Activated naive CD4-positive, alpha-beta T cell treated with anti-CD3 and anti-CD28 coated beads, Interleukin-2, amount 50 U/mL, for 72 hours (primary cell): ENCODE measurements at places on chromosomes 7 and 10.

- DNase-seq = no peak
Observed at GRCh38 chr10:11205030-11205772, 187.5 kb downstream of the CELF2 start.

- DNase-seq = no peak
Observed at GRCh38 chr10:122462533-122463465, 1.4 kb downstream of the HTRA1 start.

DNA sequence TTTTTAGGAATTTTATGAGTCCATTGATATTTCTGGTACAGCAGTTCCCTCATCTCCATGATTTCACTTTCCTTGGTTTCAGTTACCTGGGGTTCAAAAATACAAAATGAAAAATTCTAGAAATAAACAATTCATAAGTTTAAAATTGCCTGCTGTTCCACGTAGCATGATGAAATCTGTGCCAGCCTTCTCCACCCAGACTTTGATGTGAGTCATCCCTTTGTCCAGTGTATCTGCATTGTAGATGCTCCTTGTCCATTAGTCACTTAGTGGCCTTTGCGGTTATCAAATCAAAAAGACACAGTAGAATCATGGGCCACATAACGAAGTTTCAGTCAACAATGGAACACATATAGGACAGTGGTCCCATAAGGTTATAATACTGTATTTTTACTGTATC, 286.9 kb downstream of the PTEN start:
- DNase-seq = no peak

- DNase-seq = no peak
Observed at GRCh38 chr7:425794-426188, 93.9 kb downstream of the PDGFA start.

- DNase-seq = no peak
Observed at GRCh38 chr7:20376796-20377195, 46.1 kb downstream of the ITGB8 start.

DNA sequence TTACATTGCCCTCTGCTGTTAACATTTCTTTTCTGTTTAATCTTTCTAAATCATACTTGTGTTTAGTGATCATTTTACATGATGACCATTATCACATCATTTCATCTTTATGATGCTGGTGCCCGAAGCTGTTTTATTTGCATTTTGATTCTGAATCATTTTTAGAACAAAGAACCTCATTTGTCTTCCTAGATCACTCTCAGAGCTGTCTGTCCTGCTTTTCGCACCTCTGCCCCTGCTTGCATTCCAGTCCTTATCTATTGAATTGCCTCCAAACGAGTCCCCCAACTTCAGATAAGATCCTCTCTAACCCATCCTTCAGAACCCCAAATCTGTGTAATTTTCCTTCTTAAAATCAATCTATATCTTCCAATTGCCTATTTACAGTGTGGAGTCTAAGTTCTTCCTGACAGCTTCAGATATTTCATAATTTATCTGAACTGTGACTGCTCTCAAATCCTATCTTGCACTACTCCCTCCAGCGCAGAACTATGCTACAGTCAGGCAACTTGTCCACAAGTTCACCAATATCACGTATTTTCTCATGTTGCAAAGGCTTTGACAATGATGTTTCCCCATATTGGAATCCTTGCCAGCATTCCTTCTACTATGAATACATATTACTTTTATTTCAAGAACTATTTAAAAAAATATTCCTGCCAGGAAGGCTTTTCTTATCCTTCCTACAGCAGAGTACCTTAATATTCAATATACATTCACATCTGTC, 346.5 kb upstream of the CACNA2D1 start:
- DNase-seq = no peak

GRCh38 chr7:47827351-47827756, 120.9 kb downstream of the PKD1L1 start:
- no peak for DNase-seq

DNA sequence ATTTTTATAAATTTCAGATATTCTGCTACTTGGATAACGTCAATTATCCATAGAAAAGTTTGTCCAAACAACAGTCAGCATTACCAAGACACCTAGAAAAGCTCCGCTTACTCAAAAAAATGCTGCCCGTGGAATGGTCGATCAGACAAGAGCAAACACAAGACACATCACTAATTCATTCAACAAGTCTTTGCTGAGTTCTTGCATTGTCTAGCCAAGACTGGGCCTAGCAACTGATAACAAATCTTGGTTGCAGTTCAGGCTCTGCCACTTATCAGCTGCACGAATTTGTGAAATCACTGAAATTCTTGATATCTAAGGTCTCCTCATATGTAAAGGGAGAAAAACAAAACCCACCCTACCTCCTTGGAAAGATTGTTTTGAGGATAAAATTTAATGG, 168.3 kb downstream of the AKR1D1 start:
- DNase-seq = no peak

DNA sequence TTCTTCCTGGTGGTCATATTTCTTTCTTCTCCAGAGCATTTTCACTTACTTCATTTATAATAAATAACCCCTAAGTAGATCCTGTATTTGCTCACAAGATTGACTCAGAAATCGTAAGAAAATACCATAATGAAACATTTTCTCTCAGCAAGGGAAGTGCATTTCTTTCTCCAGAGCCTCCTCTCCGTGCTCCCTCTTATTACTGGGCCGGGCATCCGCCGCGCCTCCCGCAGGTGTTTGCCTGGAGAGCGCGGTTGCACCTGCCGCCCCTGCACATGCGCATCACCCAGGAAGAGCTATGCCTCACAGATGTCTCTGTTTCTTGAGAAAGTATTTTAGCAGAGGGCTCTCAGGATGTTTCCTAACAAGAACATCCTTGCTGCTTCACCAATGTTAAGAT, 509.2 kb downstream of the TCERG1L start:
- no peak for DNase-seq

DNA sequence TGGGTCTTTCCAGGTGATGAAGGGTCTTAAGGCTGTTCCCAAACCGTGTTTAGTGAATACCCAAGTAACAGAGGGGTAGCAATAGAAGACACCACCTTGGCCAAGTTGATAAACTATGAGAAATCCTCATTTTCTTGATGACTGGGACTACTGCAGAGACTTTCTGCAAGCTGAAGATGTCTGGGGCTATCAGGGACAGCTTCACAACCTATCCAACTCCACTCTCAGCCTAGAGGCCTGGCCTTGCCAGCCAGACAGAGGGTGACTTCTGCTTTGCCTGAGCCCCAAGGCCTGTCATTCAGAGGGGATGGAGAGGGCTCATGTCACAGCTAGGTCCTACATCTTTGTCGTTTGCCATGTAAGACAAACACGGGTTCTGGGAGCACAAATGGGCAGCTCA, 255.9 kb upstream of the GRB10 start:
- DNase-seq = no peak

DNA sequence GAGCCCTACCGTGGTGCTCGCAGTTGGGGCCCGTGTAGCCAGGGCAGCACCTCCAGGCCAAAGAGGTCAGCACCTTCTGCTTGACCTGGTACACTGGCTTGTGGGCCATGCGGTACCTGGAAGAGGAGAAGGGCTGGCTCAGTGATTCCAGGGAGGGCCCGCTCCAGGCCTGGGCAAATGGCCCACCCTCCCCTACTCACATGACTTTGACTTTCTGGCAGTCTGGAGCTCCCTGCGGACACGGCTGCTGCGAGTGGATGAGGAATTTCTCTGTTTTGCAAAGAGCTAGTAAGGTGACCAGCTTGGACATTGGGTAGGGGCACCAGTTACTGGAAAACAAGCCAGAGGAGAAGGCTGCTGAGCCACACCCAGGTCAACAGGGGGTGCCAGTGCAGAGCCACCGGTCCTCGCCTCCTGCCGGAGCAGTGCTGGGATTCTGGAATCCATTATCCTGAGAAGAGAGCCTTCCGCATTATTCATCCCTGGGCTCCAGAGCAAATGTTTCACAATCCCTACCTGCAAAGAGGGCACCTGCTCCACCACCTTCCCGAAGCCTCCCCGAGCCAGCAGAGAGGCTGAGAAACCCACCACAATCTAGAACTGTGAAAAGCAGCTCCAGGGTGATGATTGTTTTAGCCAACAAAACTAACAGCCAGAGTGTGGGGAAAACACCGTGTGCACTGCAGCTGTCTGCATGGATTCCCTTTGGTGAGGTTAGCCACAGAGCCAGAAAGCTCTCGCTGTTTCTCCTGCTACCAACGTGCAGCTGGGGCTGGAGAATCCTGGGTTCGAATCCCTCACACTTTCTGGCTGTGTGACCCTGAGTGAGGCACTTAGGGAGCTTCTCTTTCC, 11.8 kb downstream of the MMRN2 start:
- DNase-seq = no peak

DNA sequence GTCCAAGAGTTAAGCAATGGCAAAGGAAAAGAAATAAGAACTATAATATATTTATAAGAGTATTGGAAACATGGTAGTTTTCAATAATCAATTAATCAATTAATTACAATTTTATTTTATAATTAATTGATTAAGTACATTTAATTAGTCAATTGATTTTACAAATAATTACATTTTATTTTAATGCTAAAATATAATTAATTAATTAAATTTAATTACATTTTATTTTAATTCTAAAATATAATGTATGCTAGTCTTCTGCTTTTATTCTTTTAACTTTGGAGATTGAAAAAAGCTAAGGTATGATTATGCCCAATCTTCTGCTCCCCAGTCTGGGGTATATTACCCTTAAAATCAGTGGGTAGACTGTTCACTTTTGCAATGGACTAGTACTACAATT, 686.8 kb upstream of the LRRTM3 start:
- no peak for DNase-seq

- no peak for DNase-seq
Observed at GRCh38 chr10:1860351-1860750, 123.0 kb upstream of the ADARB2 start.

DNA sequence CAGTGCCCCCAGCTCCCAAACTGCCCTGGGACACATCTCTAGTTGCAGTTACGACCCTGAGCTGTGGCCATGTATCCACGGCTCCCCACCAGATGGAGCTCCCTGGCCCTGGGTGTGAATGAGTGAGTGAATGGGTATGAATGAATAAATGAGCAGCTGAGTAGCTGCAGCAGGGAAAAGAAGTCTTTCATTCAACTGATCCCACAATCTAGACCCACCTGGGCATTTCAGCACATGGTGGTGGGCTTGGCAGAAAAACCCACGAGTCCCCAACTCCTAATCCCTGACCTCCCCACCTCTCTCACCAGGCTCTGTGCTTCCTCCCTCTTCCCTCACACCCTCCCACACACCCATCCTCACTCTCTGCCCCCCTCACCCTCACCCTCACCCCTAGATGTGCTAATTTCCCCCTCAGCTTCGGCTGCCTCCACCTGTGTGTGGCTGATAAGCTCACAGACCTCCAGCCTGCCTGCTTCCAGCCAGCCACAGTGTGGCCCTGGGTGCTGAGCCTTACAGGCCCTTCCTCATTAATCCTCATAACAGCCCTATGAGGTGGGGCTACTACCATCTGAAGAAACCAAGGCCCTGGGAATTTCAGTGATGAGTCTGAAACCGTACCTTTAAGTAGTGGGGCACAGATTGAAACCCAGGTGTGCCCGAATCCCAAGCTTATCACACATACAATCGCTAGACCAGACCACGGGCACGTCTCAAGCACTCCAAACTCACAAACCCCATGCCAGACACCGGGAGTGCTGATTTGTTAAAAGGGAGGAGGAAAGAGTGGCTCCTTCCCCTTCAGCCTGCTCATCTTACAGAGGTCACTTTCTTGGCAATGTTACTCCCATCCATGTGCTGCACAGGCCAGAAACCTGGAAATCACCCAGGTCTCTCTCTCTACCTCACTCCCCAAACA, 2.2 kb upstream of the ATP6V1F start:
- no peak for DNase-seq

DNA sequence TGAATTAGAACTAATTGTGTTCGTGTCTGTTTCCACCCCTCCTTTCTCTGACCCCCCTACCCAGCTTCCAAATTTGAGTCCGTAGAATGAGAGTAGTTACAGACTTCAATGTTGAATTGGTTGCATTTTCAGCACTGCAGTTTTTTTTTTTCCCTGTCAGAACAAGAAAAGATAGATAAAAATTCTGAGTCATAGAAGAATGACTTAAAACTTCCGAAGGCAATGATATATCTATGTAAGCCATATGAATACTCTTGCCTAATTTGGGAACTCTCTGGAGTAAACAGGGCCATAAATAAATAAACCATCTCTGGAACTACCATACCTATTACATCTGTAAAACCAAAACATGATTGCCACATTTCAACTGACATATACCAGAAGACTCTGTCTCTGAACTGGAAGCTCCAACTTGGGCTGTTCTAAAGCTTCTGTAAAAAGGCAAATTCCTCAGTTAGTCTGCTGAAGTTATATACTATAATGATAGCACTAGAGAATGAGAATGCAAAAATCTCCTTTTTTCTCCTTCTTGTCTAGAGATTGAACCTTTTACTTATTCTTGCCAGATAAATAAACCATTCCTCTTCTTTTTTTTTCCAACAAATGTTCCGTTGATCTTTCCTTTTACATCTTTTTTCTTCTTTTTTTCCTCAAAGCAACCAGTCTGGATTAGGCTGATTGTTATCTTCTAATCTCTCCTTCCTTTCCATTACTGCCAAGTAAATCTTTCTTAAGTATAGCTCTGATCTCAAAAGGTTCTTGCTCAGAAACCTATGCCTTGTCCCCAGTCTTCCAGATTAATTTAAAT, 23.5 kb downstream of the VCL start:
- no peak for DNase-seq

- DNase-seq = no peak
Observed at GRCh38 chr7:121023683-121024511, 35.4 kb downstream of the CPED1 start.

- no peak for DNase-seq
Observed at GRCh38 chr7:30791114-30791513, 19.9 kb downstream of the MINDY4 start.

DNA sequence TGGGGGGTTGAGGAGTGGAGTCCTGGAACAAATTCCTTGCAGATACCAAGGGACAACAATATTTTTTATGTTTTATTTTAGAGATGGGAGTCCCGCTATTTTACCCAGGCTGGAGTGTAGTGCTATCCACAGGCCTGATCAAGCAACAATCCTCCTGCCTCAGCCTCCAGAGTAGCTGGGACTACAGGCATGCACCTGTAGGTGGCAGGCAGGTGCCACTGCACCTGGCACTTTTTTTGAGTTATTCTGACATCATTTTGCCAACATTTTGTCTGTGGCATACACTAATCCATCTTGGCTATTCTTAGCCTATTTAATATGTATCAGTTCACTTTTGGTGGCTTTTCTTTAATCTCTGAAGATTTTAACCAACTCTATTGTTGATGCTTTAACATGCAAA, 317.8 kb upstream of the MTPN start:
- no peak for DNase-seq

GRCh38 chr10:95841661-95842498, 65.9 kb upstream of the CC2D2B start:
- peak; percentile 56 for DNase-seq

DNA sequence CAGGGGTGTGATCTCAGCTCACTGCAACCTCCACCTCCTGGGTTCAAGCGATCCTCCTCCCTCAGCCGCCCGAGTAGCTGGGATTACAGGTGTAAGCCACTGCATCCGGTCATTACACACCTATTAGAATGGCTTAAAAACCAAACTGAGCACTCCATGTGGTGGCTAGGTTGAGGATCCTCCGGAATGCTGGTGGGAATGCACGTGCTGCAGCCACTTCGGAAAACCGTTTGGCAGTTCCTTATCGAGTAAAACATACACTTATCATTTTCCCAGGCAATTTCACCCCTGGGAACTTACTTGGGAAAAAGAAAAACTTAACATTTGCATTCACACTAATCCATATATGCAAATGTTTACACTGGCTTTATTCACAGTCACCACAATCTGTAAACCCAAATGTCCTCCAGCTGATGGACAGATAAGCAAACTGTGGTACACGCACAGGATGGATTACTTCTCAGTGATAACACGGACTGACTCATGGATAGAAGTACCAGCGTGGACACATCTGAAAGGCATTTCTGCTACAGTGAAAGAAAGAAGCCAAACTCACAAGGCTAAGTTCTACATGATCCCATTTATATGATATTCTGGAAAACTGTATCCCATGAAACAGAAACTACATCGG, 20.4 kb downstream of the RFC2 start:
- no peak for DNase-seq
